ENCODE measurements at places on chromosomes 11 and 22.

DNA sequence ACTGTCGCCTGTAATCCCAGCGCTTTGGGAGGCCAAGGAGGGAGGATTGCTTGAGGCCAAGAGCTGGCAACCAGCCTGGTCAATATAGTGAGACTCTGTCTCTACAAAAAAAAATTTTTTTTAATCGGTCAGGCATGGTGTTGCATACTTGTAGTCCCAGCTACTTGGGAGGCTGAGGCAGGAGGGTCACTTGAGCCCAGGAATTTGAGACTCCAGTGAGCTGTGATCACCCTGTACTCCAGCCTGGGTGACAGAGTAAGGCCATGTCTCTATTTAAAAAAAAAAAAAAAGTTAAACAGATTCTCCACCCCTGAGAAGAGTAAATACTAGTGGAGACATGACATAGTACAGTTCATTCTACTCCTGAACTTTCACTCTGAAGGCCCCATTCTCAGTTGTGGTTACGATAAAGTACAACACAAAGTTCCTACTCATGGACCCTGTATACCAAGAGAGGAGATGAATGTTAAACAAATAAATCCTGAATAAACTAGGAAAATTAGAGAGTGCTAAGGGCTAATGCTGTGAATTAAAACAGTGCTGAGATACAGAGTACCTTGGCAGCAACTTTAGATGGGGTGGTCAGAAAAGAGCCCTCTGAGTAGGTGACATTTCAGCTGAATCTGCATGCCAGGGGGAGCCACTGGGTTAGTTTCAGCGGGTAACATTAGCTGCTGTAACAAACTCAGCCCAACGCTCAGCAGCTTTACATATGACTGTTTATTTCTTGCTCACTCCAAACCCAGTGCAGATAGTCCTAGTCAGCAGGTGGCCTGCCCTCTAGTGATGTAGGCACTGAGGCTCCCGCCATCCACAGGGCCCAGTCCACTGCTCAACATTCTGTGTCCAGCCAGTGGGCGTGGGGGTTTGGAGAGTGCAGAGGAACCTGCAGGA, 75.1 kb downstream of the DBX1 start:
- no peak for DNase-seq

- no peak for DNase-seq
Measured at GRCh38 chr11:87358461-87358860, 320.7 kb downstream of the TMEM135 start.

GRCh38 chr22:17375914-17376614, 6.8 kb downstream of the CECR2 start:
- DNase-seq = no peak

GRCh38 chr22:41231369-41231768, 9.4 kb downstream of the CHADL start:
- DNase-seq = no peak

DNA sequence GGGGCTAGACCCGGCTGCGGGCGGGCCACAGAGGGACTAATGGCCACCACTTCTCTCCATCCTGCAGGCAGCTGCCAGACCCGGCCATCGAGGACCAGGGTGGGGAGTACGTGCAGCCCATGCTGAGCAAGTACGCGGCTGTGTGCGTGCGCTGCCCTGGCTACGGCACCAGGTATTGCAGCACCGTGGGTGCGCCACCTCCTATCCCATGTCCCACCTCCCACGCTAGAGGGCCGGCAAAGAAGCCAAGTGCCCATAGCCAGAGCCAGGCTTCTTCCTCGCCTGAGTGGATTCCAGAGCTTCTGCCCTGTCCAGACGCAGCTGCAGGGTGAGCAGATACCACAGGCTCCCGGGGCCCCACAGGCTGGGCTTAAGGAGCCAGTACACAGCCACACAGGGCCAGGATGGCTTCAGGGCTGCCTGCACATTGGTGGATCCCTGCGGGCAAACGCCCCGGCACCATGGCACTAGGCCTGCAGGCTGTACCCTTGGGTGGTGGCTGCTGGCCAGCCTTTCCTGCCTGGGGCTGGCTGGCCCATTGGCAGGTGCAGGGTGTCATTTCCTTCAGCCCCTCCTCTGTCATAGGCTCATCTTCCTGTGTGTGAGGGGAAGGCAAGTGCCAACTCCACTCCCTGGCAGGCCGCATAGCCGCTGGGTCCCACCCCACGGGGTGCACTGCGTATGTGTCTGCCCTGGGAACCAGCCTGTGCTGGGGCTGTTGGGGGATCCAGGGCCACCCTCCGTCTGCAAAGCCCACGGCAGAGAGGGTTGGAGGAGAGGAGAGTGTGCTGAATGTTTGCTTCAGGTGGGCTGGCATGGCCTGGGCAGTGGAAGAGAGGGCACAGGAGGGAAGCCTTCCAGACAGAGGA, 16.5 kb upstream of the DGCR8 start:
- DNase-seq = no peak

- DNase-seq = no peak
Measured at GRCh38 chr22:36134182-36134581, 26.4 kb downstream of the APOL3 start.

GRCh38 chr11:96167203-96167758, 175.7 kb downstream of the MAML2 start:
- DNase-seq = no peak

- no peak for DNase-seq
Measured at GRCh38 chr11:45870706-45871105, 14.7 kb upstream of the MAPK8IP1 start.

- DNase-seq = no peak
Measured at GRCh38 chr11:106424111-106424510, 346.6 kb downstream of the AASDHPPT start.

Measured in activated naive CD4-positive, alpha-beta T cell treated with anti-CD3 and anti-CD28 coated beads, Interleukin-2, amount 10 ng/mL, durations not matched to agents 7 days and 5 days (primary cell).